ENCODE measurements at places on chromosomes 6 and 20.

DNA sequence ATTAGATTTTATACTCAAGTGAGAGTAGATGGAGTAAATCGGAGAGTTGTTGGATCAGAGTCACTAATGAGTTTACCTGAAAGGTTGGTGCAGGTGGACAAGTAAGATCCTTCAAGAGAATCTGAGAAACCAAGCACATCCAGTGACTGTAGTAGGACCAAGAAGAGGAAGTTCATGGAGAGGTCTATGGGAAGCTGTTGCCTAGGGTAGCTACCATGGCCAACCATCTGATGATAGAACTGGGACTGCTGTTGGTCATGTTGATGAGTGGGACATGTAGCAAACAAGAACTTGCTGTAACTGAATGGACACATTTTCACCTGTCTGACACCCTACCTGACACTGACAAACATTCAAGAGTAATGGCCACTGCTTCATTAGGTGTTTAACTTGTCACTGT lies 11.3 kb upstream of the ADGB start:
- DNase-seq: no peak

- peak; percentile 53 for DNase-seq
Measured at GRCh38 chr6:43575105-43575771, 600 bp downstream of the XPO5 start.

DNA sequence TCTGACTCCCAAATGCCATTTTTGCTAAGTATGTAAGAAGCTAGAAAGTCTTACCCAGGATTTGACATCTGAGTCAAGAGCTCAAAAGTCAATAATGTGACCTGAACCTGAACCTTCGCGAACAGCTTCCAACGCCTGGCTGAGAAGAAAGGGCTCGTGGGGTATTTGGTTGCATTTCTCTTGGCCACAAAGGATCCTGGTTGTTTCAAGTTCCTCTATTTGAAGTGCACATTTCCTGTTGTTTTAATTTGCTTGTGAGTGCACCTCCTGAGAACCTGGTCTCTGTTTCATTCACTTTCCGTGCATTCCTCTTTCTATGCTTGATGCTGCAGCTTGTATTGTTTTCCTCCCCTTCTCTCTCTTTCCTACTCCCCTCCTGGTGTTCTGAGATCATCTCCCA lies 212.5 kb downstream of the FOXA2 start:
- no peak for DNase-seq

DNA sequence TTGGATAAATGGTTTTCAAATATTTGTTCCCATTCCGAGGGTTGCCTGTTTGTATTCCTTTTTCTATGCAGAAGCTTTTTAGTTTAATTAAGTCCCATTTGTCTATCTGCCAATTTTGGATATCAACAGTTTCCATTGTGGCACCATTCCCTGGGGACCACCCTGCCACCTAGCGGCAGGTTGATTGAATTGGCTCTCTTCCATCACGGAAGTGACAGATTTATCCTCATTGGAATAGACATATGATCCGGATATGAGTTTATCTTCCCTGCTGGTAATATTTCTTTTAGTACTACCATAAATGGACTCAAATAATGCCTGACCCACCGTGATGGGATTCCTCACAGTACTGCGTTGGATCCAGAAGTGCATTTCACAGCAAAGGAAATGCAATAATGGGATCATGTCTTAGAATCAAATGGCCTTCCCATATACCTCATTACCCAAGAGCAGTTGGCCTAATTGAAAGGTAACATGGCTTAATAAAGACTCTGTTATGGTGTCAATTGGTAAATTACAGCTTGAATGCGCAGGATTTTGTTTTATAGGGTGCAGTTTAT lies 327.0 kb downstream of the BMP2 start:
- peak; percentile 46 for DNase-seq

DNA sequence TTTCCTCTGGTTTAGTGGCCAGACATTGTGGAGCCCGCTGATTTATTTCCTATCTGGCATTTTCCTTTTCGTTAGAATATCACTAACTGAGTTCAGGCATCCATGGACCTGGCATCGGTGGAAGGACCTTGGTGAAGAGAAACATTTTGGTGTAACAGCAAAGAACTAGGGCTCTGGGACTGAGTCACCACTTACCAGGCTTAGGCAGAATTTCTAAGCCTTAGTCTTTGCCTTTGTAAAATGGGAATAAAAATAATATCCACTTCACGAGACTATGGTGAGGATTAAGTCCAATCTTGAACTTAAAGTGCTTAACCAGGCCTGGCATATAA lies 42.0 kb upstream of the ENPP1 start:
- DNase-seq: no peak

DNA sequence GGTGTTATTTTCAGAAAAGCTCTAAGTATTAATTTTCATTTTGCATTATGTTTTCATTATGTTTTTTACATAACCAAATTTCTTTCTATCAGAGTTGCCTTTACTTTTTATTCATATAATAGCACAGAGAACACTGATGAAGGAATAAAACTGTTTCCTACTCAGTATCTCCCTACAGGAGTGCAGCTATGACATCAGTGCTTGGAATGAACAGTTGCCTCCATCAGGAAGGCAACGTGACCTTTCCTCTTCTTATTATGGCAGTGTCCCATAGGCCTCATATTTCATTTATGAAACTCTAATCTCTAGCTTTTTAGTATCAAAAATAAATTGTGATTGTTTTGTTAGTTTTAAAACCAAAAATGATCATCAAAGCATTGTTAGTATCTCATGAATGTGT lies 712.8 kb downstream of the CD109 start:
- no peak for DNase-seq

DNA sequence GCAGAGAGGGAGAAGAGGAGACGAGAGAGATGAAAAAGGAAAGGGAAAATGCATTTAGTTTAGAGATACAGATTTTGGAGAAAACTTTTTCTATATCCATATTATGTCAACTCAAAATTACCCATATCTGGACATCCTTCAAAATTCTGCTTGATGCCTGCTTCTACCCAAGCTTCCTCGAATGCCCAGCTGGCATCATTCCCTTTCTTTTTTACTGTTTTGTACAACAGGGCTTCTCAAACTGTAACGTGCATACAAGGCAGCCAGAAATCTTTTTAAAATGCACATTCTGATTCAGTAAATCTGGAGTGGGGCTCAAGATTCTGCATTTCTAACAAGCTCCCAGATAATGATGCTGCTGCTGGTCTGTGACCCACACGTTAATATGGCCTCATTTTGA lies 462.8 kb upstream of the CHD6 start:
- no peak for DNase-seq

DNA sequence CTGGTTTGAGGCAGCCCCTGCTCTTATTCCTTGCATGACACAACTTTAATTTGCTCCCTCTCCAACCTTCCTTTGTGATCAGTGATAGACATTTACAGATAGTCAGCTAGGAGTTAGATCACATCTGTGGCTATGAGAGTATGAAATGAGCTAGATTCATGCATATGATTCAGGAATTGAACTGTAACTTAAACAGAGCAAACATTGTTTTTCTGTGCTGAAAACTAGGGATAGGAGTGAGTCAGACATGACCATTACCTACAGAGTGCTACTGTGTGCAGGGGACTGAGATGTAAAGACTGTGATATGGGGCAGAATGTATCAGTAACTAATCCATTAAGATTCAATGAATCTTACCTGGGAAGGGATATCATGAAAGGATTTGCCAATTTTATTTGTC lies 279.4 kb upstream of the SPTLC3 start:
- no peak for DNase-seq

GRCh38 chr20:38759106-38759505 lies 10.8 kb downstream of the ACTR5 start:
- DNase-seq: no peak

DNA sequence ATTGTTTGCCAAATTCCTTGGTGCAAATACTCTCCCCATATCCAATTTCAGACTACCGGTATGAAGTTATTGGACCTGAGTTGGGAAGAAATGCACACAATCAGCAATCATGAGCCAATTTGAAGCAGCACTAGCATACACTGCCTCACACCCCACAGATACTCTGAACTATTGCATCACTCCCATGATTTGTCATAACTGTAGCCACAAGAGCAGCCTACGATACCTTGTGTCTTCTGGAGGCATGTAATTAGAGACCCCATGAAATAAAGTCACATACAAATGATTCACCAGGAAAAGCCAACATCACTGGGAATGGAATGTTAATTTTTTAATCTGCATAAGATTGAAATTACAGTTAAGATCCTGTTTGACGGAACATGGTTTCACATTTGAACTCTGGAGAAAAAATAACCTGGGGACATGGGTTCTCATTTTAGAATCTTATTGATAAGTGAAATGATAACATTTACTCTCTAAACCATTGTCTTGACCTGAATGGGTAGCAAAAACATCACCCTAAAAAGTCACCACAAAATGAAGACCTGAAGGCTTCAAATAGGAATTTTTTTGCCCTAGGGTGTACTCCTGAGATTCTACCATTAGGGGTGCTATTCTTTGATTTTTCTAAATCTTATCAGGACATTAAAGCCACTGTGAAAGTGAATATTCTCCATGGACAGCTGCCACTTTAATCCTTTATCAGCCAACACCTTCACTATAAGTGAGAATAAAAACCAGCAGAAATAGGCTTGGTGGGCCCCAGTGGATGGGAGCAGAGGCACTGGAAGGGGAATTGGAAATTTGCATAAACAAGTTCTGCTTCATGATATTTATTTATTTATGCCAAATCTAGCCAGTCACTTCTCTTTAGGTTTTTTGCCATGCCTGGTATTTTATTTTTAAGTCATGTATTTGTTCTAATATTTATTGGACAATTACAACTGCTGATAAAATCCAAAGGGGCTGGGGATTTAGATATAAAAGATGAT lies 34.5 kb upstream of the HBS1L start:
- no peak for DNase-seq

- DNase-seq: no peak
Measured at GRCh38 chr6:163985710-163986109, 571.2 kb downstream of the QKI start.

DNA sequence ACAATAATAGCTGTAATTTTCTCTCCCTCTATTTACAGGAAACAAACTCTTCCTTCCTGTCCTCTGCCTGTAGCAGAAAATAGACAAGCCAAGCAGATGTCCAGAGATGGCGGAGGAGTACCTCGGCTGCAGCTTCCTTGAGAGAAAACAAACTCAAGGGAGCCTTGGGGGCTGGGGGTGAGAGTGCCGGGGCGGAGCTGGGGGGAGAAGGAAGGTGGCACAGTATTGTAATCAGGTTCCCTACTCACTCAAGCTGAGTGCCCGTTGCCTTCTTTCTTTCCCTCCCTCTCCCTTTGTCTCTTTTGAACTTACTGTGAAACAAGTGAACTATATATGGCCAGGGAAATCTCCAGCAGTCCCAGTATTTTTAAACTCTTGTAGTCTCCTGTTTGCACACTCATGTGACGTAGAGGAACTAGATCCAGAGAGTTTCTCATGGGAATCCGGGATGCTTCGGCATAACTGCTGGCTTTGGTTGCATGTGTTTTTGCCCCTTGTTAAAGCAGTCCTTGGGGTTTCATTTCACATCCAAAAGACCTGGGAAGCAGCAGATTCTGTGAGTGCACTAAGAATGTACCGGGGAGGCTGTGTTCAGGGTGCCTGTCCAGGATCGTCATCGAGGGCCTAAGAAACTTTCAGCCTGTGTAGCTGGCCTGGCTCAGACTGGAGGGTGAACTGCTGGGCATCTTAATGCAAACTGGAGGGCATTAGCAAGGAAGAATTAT lies 44.6 kb upstream of the HDDC2 start:
- no peak for DNase-seq

DNA sequence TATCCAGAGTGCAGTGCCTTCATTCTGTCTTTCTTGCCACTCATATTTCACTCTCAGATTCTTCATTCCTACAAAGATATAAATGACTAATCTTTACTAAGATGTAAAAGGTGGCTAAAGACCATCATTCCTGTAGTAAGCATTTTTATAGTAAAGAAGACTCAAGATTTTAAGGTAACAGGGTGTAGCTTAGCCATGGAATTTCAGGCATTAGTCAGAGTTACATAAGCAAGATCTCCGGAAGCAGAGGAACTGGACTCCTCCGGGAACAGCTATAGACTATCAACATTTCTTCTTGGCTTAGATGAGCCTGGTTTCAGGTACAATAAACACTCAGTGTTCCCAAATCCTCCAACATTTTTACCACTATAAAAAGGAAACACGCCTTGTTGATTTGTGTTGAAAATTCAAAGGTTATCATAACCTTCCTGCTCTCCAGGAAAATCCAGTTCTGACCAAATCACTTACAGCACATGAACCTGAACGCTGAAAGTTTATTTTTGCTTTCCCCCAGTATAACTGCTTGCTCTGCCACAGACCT lies 23.7 kb downstream of the SERPINB1 start:
- DNase-seq: no peak

- no peak for DNase-seq
Measured at GRCh38 chr6:74551896-74552295, 654.0 kb downstream of the COL12A1 start.

GRCh38 chr6:105184921-105185320 lies 5.1 kb upstream of the POPDC3 start:
- no peak for DNase-seq

GRCh38 chr6:90537027-90537426 lies 49.8 kb downstream of the MAP3K7 start:
- DNase-seq: no peak

- no peak for DNase-seq
Measured at GRCh38 chr6:92147246-92147645, 1272.1 kb downstream of the EPHA7 start.

GRCh38 chr6:134744301-134744700 lies 205.6 kb downstream of the ALDH8A1 start:
- no peak for DNase-seq

GRCh38 chr20:45833883-45834796 lies 541 bp downstream of the SNX21 start:
- DNase-seq: peak; percentile 87

DNA sequence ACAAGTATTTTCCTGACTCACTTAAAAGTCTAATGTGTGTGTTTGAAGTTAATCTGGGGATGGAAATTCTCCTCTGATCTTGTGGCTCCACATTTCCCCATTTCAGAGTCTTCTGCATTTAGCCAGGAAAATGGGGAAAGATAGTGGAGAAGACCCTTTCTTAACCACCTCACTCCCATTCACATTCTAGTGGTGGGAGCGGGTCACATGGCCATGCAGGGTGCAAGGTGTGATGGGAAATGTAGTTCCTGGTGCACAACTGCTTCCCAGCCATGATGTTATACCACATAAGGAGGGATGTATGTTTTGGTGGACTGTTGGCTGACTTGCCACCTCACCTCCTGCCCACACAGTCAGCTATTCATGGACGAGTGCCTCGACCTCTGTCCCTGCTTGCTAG lies 61.8 kb downstream of the BANF2 start:
- no peak for DNase-seq

DNA sequence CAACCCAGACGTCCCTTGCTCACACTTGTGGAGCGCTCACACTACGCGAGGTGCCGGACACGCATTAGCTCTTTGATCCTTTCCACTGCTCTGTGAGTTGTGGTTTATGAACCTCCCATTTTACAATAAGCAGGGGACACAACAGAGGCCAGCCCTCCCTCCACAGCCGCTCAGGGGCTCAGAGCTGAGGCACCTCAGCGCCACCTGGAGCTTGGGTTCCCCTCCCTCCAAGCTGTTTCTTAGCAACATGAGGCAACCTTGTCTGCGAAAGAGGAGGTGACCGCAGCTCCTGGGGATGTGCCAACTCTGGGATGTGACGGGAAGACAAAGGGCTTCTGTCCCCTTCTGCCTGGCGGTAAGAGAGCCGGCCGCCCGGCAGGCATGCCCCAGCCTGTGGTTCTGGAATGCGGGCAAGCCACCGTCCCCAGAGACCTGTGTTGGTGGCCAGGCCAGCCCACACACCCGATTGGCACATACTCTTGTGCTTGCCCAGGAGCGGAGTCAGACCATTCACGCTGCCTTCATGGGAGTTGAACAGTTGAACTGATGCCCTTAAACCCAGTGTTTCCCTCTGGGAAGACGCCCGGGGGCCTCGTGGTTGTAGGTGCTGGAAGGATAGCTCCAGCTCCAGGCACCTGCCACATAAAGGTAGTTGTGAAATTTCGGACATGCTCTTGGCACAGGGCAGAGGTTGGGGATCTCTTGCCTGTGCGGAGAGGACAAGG lies 44.5 kb downstream of the RBM38 start:
- DNase-seq: no peak

Measured in SK-N-DZ (cell line).